Suprapubic skin (tissue), 4 donors: ENCODE measurements at places on chromosomes 12 and 14. TPM values are rescaled to one million over a fixed set of nuclear protein-coding genes. Genes with fewer than 3 reads are reported as not detected.
A peak's percentile ranks its signal among the peaks of the same experiment; 100 is the strongest.

- no peaks in the 10 kb centered on the region for H3K36me3 ChIP-seq
- H3K4me3 ChIP-seq = no peak overlapping the region
- no peak for DNase-seq
- no peak overlapping the region for H3K27ac ChIP-seq
- H3K27me3 ChIP-seq = peaks cover 48% of the 10 kb centered on the region
Observed at GRCh38 chr12:53338017-53338416, 1.9 kb upstream of the SP7 start.

GRCh38 chr12:120474616-120474960 lies 5.0 kb upstream of the SRSF9 start:
- no peaks in the 10 kb centered on the region for H3K36me3 ChIP-seq
- peak overlapping the region; percentile 72 for H3K27ac ChIP-seq
- peaks cover 38% of the 10 kb centered on the region for H3K4me1 ChIP-seq
- no peak for DNase-seq
- H3K4me3 ChIP-seq = no peak overlapping the region
- no peaks in the 10 kb centered on the region for H3K27me3 ChIP-seq

Gene GPRC5A
- total RNA-seq = 7.8 TPM

- no peaks in the 10 kb centered on the region for H3K27me3 ChIP-seq
- no peak overlapping the region for H3K4me3 ChIP-seq
- peaks cover 43% of the 10 kb centered on the region for H3K36me3 ChIP-seq
- H3K27ac ChIP-seq = no peak overlapping the region
Observed at GRCh38 chr12:22480016-22480415, 64.3 kb downstream of the C2CD5 start.

- no peaks in the 10 kb centered on the region for H3K4me1 ChIP-seq
- DNase-seq = no peak
- H3K27me3 ChIP-seq = no peaks in the 10 kb centered on the region
- no peak overlapping the region for H3K27ac ChIP-seq
Observed at GRCh38 chr12:30219047-30219446, 435.3 kb upstream of the TMTC1 start.

Gene P2RX2
- not detected for total RNA-seq

DNA sequence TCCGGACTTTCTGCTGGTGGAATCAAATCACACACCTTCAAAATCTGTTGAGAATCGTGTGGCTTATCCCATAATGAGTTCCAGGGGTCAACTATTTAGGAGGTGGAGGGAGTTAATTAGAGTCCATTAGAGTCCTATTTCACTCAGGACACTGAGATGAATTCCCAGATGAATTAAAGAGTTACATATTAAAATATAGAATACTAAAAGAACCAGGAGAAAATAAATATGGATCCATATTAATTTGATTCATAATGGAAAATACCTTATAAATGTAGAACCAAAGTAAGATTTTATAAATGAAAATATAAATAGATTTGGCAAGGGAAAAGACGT lies 44.6 kb upstream of the C14orf132 start:
- DNase-seq = no peak
- H3K36me3 ChIP-seq = no peaks in the 10 kb centered on the region
- peaks cover 21% of the 10 kb centered on the region for H3K27me3 ChIP-seq
- no peak overlapping the region for H3K27ac ChIP-seq
- H3K4me1 ChIP-seq = no peaks in the 10 kb centered on the region

Gene TBPL2
- total RNA-seq = not detected

DNA sequence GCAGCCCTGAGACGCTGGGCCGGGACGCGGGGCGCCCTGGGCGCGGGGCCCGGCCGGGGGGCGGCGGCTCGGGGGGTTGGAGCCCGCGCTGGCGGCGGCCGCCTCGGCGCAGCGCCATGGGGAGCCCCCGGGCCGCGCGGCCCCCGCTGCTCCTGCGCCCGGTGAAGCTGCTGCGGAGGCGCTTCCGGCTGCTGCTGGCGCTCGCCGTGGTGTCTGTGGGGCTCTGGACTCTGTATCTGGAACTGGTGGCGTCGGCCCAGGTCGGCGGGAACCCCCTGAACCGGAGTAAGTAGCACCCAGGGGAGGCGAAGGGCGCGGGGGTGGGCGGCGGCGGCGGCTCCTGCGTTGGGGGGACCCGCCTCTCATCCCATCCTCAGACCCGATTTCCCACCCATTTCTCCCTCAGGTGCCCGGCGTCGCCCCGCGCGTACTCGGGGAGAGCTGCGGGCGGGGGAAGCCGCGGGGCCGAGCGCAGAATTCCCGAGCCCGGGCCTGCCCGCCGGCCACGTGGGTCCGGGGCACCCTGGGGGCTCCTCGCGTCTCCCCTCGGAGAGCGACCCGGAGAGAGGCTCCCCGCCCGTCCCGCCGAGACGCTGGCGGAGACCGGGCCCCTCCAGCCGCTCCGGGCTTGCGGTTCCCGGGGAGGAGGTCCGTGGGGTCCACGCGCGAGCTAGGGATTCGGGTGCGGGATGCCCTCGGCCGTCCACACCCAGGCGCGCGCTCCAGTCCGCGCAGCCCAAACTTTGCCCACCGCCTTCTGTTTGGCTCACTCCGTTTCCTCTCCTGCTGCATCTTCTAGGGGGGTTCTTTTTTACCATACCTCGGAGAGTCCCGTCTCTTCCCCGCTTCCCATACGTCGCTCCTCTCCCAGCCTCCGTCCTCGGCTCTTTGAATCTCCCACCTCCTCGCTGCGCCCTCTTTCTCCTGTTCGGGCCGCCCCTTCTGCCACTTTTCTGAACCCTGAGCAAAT lies 807 bp downstream of the B4GALNT3 start:
- no peak for DNase-seq
- peak overlapping the region; percentile 58 for H3K27ac ChIP-seq
- H3K4me1 ChIP-seq = peaks cover 28% of the 10 kb centered on the region
- no peaks in the 10 kb centered on the region for H3K36me3 ChIP-seq

DNA sequence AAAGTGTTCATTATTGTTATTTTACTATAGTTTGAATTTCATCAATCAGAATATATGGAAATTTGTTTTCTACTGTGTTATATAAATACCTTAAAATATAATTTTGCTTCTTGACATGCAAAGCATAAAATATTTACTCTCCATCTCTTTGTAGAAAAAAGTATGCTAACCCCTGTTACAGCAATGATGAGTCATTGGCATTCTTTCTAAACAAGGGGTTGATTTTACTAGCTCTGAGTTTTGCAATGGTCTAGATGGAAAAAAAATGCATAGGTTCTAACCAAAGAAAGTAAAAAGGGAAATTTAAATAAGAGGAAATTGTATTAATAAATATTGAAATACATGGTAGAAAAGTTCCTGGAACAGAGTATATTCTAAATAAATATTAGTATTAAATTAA lies 990.2 kb upstream of the ATXN7L3B start:
- H3K27ac ChIP-seq = no peak overlapping the region
- H3K36me3 ChIP-seq = no peaks in the 10 kb centered on the region
- H3K27me3 ChIP-seq = no peaks in the 10 kb centered on the region

Gene TBX3
- total RNA-seq = 26.0 TPM

DNA sequence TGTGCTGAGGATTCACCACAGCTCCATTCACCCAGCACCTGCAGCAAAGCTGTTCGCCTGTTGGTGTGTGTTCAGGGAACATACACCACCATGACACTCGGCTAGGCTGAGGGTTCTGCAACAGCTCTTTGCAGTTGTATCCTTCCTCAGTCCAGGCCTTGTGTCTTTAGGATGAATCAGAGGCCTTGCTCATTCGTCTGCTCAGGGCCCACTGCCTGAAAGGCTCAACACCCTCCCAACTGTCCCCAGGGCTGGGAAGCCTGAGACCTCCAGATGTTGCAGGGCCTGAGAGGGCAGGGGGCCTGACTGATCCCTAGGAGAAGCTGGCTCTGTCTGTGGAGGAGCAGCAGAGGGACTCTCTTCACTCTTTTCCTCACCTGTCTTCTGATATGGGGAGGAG lies 11.2 kb downstream of the ZDHHC22 start:
- H3K36me3 ChIP-seq = no peaks in the 10 kb centered on the region
- no peak overlapping the region for H3K4me3 ChIP-seq
- H3K27me3 ChIP-seq = peaks cover 35% of the 10 kb centered on the region
- H3K4me1 ChIP-seq = peaks cover 2% of the 10 kb centered on the region
- DNase-seq = no peak

DNA sequence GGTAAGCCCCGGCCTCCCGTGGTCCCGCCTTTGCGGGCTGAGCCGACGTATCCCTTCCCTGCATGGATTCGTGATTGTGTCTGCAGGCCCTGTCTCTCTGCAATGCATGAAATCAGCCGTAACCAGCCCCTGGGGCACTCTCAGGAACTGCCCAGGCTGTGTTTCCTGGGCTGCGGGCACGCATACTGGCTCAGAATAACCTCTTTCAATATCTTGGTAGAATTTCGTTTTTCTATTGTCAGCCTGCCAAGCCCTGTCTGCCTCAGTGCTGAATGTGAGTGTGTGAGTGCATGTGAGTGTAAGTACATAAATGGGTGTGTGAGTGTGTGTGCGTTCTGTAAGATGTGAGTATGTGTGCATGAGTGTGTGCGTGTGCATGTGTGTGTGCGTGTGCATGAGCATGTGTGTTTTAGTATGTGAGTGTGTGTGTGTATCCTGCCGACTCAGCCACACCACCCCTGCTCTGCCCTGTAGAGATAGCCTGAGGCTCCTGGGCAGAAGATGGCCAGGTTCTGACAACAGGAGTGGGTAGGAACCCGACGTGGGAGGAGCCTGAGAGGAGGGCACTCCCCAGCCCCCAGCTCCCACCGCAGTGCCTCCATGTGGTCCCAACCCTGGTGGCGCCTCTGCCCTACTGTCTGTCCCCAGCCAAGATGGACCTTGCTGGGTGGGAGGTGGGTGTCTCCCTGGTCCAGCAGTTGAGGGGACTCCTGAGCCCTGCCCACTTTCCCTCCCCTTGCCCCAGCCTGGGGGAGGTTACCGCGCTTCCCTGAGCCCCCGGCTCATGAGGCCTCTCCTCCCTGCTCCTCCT lies 268.8 kb downstream of the ADGRD1 start:
- H3K4me1 ChIP-seq = peaks cover 12% of the 10 kb centered on the region
- H3K27ac ChIP-seq = no peak overlapping the region
- no peak overlapping the region for H3K4me3 ChIP-seq
- no peaks in the 10 kb centered on the region for H3K36me3 ChIP-seq
- H3K27me3 ChIP-seq = peaks cover 25% of the 10 kb centered on the region

Gene GALNT6
- 8.0 TPM for total RNA-seq

DNA sequence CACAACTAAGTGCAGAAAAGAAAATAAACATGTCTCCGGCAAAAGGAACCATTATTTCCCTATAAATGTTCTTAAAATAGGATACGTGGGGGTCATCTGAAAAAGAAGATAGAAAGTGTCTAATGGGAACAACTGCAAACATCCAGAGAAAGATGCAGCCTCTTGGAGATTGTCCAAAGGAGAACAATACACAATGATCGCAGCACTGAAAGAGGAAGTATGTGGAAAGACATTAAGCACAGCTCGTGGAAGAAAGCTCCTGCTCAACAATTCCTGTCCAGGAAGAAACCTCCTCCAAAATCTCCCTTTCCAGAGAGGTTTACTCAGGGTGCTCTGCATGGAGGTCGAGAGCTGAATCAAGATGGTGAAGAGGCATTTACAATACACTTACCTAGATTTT lies 2.5 kb upstream of the LALBA start:
- H3K4me3 ChIP-seq = no peak overlapping the region
- peaks cover 2% of the 10 kb centered on the region for H3K27me3 ChIP-seq
- H3K27ac ChIP-seq = no peak overlapping the region
- H3K36me3 ChIP-seq = no peaks in the 10 kb centered on the region

Gene NR4A1
- 141 TPM for total RNA-seq
